ENCODE measurements at places on chromosomes 3 and 15.

GRCh38 chr3:29168696-29169095 is 112.2 kb upstream of the RBMS3 start:
- DNase-seq: no peak

DNA sequence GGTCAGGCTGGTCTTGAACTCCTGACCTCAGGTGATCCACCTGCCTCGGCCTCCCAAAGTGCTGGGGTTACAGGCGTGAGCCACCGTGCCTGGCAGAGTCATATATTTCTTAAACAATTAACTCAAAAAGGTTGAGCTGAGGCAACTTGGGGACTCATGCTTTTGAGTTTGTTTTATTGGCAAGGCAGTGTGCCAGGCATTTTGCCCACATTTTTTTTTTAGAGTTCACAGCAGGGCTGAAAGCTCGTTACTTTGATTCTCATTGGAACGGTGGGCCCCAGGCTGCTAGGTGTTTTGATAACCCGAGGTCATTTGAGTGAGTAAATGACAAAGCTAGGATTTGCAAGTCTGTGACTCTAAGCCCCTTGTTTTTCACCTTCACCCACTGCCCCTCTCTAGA is 76.2 kb downstream of the CCK start:
- no peak for DNase-seq

GRCh38 chr3:188937389-188937788 is 234.4 kb upstream of the TPRG1 start:
- no peak for DNase-seq

DNA sequence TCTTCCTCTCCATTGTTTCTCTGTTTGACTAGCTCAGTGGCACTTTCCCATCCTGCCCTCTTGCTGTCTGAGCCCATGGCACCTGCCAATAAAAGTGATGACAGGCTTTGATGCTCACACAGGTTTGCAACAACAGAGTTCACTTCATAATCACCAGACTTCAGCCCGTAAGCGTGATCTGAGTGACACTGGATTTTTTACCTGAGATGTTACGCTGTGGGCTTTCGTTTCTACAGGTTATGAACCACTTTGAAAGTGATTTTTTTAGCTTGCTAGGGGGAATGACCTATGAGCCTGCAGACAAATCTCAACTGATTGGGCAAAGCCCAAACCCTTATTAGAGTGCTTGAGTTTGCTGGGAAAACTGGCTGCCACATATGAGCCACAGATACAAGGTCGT is 173.9 kb upstream of the ICE2 start:
- no peak for DNase-seq
